Fibroblast of skin of back (primary cell): ENCODE measurements at places on chromosomes 2 and 18.

DNA sequence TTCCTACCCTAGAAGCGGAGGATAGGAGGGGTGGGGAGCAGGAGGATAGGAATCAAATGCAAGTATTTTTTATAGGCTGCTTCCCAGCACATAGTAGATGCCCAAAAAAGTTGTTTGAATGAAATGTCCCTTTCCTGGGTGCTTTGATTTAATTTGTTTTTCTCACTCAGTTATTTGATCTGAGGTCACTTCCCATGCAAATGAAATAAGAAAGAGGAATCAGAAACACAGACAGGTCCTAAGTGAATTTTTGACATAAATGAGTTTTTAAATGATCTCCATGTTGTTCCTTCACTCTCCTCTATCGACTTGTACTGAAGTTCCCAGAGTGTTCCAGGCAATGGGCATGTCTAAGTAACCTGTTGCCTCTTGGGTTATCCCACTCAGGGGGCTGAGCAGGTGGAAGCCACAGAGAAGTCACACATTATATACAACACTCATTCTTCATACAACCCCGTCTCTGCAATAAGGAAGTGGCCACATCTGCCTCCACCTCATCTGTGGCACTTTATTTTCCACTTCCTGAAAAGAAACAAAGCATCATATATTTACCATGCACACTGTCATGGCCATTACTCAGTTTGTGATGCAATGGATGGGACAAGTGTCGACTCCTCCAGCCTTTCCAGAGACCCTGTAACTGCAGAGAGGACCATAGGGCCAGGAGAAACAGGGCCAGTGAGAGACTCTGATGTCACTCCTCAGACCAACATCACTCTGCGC, 81.9 kb upstream of the ZNF397 start:
- DNase-seq = no peak

GRCh38 chr2:69616755-69617154, 26.8 kb downstream of the AAK1 start:
- DNase-seq = no peak

- no peak for DNase-seq
These were observed 13.5 kb downstream of the ALPK2 start for GRCh38 chr18:58615140-58616132.

DNA sequence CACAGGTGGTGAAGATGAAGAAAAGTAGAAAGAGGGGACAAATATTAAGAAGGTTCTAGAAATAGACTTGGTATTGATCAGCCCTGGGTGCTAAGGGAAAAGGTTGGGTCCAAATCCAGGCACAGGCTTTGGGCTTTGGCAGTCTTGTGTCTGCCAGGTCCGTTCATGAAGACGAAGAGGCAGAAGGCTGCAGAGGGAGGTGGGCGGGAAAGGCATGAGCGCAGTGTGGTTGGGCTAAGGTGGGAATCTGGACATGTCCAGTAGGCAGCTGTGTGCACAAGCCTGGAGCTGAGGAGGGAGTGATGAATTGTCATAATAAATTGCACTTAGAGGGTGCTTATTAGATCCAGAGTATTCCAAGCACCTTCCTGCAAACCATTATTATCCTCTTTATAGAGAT, 105.7 kb upstream of the TEX51 start:
- DNase-seq = no peak

- DNase-seq = no peak
These were observed 23.2 kb upstream of the ACVR1 start for GRCh38 chr2:157899125-157899839.

DNA sequence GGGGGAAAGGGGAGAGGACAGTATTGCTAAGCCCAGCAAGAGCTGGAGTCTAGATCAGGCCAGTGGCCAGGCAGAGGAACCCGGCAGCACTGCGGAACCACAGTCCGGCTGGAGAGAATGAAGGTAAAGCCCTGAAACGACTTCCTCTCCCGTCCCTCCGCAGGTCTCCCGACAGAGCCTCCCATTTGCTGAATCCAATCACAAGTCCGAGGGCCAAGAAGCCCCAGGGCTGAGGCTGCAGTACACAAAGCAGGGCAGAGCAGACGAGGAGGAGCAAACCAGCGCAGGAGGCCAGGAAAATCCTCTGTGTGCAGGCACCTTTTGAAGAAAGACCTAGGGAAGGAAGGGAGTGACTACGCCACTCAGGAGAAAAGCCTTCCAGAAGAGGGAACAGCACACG, 104.4 kb downstream of the OSBPL1A start:
- no peak for DNase-seq

DNA sequence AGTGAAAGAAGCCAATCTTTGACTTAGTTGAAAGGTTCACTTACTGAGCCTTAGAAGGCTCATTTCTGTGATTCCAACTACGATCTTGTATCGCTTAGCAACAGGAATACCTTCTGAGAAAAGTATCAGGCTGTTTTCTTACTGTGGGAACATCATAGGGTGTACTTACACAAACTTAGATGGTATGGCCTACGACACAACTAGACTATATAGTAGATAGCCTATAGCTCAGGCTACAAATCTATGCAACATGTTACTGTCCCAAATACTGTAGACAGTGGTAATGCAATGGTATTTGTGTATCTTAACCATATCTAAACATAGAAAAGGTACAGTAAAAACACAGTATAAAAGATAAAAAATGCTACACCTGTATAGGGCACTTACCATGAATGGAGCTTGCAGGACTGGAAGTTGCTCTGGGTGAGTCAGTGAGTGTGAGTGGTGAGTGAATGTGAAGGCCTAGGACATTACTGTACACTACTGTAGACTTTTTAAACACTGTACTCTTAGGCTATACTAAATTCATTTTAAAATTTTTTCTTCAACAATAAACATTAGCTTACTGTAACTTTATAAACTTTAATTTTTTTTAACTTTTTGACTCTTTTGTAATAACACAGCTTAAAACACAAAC, 148.8 kb upstream of the STON1 start:
- no peak for DNase-seq

GRCh38 chr2:156398176-156398575, 38.0 kb upstream of the GPD2 start:
- DNase-seq = no peak

GRCh38 chr2:26462100-26462499, 15.8 kb downstream of the OTOF start:
- DNase-seq = no peak

DNA sequence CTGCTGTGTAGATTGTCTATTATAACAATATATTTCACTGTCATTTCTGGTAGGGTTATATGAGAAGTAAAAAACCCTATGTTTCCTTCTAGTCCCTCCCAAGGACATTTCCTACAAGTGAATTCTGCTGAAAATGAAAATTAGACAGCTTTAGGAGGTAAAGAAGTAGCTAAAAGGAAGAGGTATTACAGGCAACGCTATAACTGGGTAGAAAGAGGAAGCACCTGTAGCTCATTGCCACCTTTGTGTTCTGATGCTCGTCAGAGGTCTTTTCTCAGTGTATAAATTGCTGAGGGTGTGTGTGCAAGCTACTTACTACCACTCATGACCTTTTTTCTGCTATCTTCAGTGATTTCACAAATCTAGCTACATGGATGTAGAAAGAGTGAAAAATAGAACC, 1.4 kb downstream of the DNAJC10 start:
- no peak for DNase-seq

GRCh38 chr2:183089192-183089851, 10.8 kb downstream of the DUSP19 start:
- no peak for DNase-seq
